Activated CD4-positive, alpha-beta T cell treated with anti-CD3 and anti-CD28 coated beads, Interleukin-2, amount 50 U/mL, for 4 hours (primary cell): ENCODE measurements at places on chromosomes 11 and 22.
A peak's percentile ranks its signal among the peaks of the same experiment; 100 is the strongest.

DNA sequence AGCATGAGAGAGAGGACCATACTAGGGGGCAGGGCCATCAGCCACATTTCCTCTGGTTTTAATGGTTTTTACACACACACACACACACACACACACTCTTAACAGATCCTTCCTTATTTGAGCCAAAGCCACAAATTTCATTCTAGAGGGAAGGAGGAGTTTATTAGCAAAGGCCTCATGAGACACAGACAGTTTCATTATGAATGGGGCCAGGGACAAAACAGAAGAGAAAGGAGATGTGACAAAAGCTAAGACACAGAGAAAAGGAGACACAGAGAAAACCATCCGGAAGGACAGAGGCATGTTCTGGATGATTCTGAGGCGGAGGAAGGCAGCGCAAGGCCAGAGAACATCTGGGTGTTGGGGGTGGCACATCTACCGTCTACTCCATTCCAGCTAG is 32.2 kb upstream of the ARFGAP3 start:
- no peak for DNase-seq

- no peak for DNase-seq
Observed at GRCh38 chr11:94581926-94582325, 14.8 kb downstream of the PIWIL4 start.

GRCh38 chr22:17655289-17655688 is 16.7 kb downstream of the BCL2L13 start:
- no peak for DNase-seq

GRCh38 chr11:63985812-63986155 is 454 bp upstream of the OTUB1 start:
- peak; percentile 47 for DNase-seq

DNA sequence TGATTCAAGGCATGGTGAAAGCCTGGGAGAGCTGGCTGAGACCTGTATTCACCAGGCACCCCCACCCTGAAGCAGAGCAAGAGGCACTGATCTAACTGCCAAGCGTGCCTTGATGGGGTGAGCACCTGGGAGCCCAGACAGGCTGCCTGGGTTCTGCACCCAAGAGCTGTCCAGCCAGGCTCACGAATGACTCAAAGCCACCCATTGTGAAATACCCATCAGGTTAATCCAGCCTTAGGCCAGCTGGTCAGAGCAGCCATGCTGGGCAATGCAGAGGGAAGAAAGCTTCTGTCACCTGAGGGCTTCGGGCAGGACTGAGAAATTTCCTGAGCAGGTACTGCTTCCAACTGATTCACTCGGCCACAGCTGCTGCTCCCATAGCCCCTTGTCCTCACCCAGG is 22.1 kb downstream of the THOC5 start:
- DNase-seq, result no peak

- no peak for DNase-seq
Observed at GRCh38 chr11:123796226-123796625, 9.9 kb downstream of the OR6M1 start.

DNA sequence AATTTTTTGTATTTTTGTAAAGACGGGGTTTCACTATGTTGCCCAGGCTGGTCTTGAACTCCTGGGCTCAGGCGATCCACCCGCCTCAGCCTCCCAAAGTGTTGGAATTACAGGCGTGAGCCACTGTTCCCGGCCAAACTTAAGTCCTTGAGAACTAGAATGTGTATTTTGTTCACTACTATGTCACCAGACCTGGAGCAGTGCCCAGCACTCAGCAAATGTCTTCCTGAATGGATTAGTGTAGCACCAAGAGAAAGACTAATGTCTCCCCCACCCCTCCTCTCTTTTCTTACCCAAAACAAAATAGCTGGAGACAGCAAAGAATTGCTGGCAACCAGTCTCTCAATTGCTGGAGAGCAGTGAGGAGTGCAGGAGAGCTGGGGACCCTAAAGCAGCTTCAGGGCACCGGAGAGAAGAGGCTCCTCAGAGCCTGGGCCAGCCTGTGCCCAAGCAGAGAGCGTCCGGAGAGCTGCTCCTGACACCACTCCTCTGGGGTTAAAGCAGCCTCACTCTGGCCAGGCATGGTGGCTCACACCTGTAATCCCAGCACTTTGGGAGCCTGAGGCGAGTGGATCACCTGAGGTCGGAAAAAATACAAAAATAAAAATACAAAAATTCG is 14.9 kb downstream of the SLC25A18 start:
- no peak for DNase-seq

DNA sequence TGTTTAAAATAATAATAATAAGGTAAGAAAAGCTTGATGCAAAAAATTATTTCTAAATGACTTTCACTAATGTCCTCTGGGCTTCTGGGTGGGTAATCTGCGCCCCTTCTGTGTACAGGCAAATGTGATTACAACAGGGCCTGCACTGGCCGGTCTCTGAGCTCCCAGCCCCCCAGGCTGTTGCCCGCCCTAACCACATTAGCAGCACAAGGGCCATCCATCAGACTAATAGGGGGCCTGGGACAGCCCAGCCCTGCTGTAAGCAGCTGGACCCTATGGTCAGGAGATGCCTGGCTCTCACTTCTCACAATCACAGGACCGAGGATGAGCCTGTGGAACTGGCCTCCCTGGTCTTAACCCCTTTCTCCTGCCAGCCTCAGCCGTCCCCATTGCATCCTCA is 388.4 kb downstream of the BUD13 start:
- DNase-seq, result no peak

GRCh38 chr11:114262681-114263512 is 33.3 kb upstream of the NNMT start:
- DNase-seq, result no peak

DNA sequence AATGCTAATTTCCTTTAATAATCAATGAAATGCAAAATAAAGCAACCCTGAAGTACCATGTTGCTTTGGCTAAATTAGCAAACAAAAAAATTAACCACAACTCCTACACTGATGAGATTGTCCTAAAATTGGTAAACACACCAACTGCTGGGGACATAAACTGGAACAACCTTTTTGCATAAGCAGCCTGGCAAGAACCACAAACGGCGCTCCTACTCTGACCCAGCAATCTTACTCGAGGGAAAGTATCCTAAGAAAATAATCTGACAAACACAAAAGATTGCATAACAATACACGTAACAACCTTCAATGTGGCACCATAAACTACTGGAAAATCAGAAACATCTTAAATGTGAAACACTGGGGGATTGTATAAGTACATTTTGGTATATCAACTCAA is 189.8 kb upstream of the PITPNB start:
- DNase-seq, result no peak

DNA sequence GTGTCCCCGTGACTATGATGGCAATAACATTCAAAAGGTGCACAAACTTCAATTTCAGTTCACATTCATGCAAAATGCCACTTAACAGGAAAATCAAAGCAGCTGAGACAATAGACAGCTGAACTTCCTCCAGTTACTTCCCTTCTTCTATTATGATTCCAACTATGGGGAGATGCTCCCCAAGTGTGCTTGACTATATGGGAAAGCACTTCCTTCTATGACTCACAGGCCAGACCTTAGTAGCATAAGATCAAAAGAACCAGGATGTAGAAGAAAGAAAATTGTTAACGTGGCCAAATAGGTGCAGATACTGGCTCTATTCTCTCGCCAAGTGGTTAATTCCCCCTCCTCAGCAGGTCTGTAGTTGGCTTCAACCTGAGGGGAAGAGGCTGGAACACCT is 7.8 kb upstream of the FAT3 start:
- DNase-seq, result no peak

DNA sequence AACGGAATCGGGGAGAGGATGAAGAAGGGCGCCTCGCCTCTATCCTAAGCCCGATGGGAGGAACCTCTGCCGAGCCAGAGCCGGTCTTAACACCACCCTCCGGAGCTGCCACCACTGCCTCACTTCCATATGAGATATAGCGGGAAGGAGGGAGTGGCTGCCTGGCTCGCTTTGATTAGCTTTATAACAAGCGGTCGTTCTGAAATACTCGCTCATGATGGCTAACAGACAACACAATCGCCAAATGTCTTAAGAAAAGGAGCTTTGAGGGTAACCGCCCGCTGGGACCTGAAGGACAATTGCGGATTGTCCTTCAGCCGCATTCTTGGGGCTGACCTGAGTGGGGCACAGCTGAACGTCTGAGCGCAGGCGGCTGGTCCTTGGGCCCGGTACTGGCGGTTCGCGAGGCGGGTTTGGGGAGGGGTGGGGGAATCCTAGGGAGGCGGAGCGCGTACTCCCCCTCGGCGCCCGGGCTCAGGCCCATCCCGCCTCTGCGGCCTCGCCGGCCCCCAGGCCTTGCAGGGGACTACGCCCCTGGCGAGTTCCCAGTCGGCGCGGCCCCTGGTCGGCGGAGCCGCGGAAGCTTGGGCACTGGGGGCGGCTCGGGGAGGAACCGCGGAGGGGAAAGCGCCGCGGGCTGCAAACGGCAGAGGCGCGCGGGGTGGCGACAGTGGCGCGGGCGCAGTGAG is at the start of gene PLAAT5:
Gene PLAAT5 (minus strand): TSS at position 617 of the 689 bp plus-strand sequence. CDS start 133 bp downstream, at position 484.
- no peak for DNase-seq

GRCh38 chr11:18608376-18608775 is 8.8 kb downstream of the MISFA start:
- DNase-seq, result no peak

DNA sequence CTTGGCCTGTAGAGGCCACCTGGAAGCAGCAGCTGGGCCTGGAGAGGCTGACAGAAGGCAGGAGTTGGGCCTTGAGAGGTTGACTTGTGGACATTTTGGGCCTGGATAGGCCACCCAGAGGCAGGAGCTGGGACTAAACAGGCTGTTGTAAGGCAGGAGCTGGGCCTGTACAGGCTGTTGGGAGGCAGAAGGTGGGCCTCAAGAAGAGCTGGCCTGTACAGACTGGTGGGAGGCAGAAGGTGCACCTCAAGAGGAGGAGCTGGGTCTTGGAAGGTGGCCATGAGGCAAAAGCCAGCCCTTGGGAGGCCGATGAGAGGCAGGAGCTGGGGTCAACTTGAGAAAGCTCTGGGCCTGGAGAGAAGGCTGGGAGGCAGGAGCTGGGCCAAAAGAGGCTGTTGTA is 45.3 kb downstream of the OR4C45 start:
- no peak for DNase-seq

DNA sequence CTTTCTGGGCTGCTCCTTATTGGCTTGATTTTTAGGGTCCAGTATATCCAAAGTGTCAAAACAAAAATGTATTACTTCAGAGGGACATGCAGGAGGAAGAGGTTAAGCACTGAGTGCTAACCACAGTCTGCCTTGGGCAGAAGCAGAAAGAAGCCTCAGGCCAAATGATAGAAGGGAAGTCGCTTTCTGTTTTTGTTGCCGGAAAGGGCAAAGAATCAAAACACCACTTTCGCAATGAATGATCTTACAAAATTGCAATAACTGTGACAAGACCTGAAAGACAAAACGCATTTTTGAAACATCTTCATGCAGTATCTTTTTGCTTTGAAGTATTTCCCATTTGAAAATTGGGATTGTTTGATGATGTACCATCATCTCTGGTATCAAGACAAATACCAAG is 70.1 kb upstream of the PICALM start:
- no peak for DNase-seq

DNA sequence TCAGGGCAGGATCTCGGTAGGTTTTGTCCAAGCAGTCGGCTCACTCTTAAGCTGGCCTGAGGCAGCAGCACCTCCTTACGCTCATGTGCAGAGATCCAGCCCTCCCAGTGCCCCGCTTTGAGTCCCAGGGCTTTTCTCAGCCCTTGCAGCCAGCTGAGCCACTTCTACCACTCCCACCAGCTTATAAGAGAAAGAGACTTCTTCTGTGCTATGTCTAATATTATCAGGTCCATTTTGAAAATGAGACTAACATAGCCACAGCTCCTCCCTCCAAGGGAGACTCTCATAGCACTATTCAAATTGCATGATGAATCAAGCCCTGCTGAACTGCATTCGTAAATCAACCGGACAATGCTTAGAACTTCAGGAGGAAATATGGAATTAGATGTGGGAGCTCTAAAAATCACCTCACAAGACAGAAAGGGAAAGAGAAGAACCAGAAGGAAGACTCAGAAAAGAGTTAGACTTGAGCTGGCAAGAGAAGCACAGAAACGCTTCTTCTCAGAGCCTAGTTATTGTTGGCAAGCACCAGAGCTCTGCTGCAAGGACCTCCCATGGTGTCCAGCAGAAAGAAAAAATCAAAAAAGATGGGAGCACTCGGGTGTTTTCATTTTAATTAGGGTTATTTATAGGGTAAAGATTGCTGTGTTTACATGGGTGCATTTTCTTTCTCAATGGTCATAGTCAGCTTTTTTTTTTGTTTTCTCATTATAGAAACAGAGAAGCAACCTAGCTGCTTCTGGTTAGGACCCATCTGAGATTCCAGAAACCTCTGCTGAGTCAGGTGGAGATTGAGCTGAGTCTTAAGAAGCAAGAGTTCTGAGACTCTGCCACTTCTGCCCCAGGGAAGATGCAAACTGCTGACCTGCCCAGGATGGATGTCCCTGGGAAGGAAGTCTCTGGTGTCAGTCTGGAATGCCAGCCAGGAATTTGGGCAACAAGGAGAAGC is 181.4 kb downstream of the ETS1 start:
- no peak for DNase-seq

DNA sequence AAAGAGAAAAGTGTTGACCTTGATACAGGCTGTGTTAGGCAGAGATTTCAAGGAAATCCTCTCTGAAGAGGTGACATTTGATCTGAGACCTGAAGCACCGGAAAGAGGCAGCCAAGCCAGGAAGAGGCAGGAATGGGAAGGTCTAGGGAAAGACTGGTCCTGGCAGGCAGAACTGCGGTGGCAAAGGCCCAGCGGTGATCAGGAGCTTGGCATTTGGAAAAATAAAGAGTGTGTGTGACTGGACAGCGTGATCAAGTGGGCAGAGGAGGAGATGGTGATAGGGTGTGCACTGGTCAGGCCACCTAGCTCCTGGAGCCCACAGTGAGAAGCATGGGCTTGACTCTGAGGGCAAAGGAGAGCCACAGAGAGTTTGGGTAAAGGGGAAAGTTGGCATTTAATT is 27.2 kb upstream of the GAB4 start:
- no peak for DNase-seq

DNA sequence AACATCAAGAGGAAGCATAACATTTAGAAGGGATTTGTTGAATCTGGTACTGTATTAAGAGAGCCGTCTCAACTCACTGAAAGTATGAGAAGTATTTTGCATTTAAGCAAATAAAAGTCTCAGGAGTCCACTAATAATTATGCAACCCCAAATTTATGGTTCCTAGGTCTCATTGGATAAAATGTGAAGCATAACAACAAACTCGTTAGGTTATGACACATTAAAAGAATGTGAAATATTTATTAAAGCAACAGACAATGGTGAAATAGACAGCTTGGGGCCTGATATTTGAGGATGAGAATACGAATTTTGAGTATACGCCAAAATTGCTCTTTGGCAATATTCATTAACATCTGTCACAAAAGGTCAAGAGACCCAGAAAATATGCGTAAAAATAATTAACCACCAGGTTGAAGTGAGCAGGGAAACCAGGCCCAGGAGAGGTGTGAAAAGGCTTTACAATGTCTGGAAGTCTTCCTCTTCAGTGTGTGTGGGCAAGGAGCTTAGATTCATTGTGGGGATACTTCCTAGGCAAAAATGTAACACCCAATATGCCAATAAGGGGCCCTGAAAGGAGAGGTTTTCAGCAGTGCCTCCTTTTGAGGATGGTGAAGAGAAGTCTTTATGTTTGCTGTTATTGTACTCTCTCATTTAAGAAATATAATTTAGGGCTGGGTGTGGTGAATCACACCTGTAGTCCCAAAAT is 89.2 kb downstream of the FDX1 start:
- no peak for DNase-seq

- DNase-seq, result no peak
Observed at GRCh38 chr11:32200136-32200847, 109.4 kb downstream of the RCN1 start.
